ENCODE measurements at places on chromosomes 7 and 10.

GRCh38 chr7:144063710-144064109 is 5.9 kb upstream of the OR2A25 start:
- no peak for DNase-seq

- DNase-seq, result peak; percentile 48
These were observed 233.4 kb upstream of the HABP2 start for GRCh38 chr10:113319479-113319878.

- no peak for DNase-seq
These were observed 1.8 kb downstream of the MUC3A start for GRCh38 chr7:100951172-100951571.

DNA sequence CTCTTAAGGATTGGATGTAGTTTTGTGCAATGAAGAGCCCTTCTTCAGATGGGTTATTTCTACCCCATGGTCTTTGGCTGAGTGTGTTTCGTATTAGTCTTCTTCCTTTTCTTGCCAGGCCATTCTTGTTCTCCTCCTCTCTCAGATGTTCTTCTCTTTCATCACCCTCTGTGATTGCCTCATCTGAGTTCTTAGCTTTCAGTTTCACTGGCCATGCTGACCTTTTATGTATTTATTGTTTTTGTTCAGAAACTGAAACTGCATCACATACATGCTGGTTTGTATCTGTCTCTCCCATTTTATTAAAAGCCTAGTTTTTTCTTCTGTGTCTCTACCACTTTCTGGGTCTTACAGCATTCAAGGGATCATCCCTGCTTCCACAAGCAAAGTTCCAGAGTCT is 21.7 kb upstream of the PCGF5 start:
- DNase-seq, result peak; percentile 69

GRCh38 chr7:113892818-113893217 is 26.0 kb downstream of the PPP1R3A start:
- DNase-seq, result no peak

DNA sequence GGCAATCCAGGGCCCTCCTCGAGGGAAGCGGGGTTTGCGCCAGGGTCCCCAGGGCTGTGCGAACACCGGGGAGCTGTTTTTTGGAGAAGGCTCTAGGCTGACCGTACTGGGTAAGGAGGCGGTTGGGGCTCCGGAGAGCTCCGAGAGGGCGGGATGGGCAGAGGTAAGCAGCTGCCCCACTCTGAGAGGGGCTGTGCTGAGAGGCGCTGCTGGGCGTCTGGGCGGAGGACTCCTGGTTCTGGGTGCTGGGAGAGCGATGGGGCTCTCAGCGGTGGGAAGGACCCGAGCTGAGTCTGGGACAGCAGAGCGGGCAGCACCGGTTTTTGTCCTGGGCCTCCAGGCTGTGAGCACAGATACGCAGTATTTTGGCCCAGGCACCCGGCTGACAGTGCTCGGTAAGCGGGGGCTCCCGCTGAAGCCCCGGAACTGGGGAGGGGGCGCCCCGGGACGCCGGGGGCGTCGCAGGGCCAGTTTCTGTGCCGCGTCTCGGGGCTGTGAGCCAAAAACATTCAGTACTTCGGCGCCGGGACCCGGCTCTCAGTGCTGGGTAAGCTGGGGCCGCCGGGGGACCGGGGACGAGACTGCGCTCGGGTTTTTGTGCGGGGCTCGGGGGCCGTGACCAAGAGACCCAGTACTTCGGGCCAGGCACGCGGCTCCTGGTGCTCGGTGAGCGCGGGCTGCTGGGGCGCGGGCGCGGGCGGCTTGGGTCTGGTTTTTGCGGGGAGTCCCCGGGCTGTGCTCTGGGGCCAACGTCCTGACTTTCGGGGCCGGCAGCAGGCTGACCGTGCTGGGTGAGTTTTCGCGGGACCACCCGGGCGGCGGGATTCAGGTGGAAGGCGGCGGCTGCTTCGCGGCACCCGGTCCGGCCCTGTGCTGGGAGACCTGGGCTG is 26.0 kb downstream of the PRSS2 start:
- DNase-seq, result no peak

DNA sequence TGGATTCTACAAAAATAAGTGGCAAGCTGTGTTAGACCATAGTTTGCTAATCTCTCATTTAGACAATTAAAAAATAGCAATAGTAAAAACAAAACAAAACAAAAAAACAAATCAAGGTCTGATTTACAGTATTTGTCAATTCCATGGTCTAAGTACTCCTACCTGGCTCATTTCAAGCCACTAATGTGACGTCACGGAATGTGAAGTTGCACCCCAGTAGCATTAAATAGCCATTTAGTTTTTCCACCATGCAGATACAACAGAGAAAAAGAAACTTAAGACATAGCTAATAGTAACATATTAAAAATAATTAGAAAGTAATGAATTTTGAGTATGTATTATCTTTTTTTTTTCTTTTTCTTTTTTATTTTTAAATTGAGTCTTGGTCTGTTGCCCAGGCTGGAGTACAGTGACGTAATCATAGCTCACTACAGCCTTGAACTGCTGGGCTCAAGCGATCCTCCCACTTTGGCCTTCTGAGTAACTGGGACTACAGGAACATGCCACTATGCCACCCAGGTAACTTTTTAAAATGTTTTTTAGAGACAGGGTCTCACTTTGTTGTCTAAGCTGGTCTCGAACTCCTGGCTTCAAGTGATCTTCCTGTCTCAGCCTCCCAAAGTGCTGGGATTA is 101.2 kb downstream of the MKX start:
- DNase-seq, result no peak

GRCh38 chr10:100325158-100325557 is 4.9 kb downstream of the PKD2L1 start:
- DNase-seq, result no peak

DNA sequence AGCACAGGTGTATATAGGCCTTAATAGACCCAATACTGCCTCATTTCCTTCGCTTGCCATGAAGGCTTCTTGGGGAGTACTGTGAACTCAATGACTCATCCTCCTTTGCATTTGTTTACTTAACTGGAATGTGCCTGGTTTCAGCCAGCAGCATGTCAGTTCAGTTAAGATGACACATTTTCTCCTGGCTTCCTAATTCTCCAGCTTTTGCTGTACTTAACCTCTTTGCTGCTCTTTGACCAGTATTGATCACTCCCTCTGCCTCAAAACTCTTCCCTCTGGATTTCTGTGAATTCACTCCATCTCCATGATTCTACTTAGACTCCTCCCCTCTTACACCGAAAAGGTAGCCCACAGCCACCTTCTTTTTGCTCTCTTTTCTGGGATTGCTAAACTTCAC is 135.7 kb downstream of the MAGI2 start:
- DNase-seq, result peak; percentile 89

DNA sequence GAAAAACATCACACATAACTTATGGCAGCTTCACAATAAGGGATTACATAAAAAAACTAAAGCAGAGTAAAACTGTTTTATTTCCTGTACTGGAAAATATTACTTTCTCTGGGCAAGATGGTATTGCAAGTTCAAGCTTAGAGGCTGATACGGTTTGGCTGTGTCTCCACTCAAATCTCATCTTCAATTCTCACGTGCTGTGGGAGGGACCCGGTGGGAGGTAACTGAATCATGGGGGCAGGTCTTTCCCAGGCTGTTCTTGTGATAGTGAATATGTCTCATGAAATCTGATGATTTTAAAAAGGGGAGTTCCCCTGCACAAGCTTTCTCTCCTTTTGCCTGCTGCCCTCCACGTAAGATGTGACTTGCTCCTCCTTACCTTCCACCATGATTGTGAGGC is 5.1 kb upstream of the LRRC27 start:
- DNase-seq, result no peak

- no peak for DNase-seq
These were observed 235.0 kb downstream of the CCSER2 start for GRCh38 chr10:84563355-84563754.

- no peak for DNase-seq
These were observed 36.9 kb downstream of the WASL start for GRCh38 chr7:123711832-123712293.

- DNase-seq, result no peak
These were observed 3.8 kb downstream of the UPK3B start for GRCh38 chr7:76513817-76514799.

DNA sequence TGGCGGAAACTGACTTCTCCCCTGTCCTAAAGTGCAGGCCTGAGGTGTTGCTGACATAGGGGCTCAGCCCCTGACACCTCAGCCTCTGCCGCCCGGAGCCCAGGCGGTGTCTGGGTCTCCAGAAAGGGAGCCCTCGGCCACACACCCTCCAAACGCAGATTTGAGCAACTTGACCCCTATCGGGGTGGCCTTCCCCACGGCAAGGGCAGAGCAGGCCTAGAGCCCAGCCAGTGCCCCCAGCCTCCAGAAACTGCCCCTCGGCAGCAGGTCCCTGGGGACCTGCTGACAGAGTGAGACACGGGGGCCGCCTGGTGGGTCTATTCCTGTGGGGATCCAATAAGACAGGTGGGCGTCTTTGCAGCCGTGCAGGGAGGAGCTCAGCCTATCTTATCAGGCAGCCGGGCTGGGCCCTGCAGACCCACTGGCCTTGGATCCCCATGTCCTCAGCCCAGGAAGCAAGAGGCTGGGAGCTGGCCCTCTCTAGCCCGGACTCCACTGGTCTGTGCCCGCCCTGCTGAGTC is 11.0 kb downstream of the TMEM184A start:
- no peak for DNase-seq

GRCh38 chr7:18444826-18445225 is 50.7 kb upstream of the HDAC9 start:
- no peak for DNase-seq

- DNase-seq, result peak; percentile 21
These were observed 600.5 kb downstream of the MAGI2 start for GRCh38 chr7:78852951-78853350.

GRCh38 chr10:30431435-30431911 is 2.5 kb upstream of the MAP3K8 start:
- DNase-seq, result peak; percentile 67

DNA sequence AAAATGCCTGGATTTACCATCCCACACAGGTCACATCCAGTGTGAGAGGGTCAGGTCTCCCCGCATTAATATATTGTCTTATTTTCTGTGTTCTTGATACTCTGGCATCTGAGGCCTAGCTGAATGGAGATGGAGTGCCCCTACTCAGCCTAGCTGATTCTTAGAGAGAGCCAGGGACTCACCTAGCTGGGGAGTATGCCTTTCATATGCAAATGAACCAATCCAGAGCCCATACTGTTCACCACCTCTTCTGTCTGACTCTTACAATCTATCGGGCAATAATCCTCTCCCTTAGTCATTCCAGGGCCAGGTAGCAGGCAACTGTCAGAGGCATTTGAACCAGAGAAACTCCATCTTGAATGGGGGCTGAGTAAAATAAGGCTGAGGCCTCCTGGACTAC is 46.3 kb downstream of the LBX1 start:
- no peak for DNase-seq

GRCh38 chr7:27207348-27207985 is 7.6 kb upstream of the HOXA13 start:
- DNase-seq, result no peak

Measured in fibroblast of skin of back (primary cell).